ENCODE measurements at places on chromosomes 4 and X. TPM values are rescaled to one million over a fixed set of nuclear protein-coding genes. Genes with fewer than 3 reads are reported as not detected.

Gene ITM2A
- total RNA-seq, result 160 TPM

GRCh38 chrX:147917700-147918695 is 6.3 kb downstream of the FMR1 start:
- no peaks in the 10 kb centered on the region for H3K27me3 ChIP-seq
- DNase-seq, result peak; percentile 52
- peaks cover 5% of the 10 kb centered on the region for H3K36me3 ChIP-seq
- H3K4me3 ChIP-seq, result peak overlapping the region; percentile 58
- peaks cover 55% of the 10 kb centered on the region for H3K4me1 ChIP-seq

DNA sequence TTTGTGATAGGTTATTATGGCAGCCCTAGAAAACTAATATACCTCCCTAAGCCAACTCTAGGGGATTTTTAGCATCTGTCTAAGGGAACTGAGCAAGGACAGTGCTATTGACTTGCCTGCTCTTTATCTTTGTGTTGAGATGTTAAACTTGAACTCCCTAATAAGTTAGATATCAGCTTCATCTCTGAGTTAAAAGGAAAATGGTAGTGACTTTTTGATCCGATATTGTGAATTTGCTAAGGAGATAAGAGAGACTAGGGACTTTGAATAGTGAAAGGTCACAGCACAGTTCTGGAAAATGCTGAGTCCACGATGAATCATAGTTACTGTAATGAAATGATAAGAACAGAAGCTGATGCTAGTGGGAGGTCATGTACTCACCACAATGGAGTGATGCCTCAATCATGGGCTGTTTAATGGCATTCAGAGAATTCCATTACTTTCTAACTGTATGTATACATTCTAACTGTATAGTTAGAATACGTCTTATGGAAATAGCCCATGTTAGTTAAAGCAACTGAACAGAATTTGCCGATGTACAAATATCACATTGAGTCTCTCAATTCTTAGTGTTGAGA is 147.2 kb downstream of the GLRA3 start:
- no peak for DNase-seq
- H3K4me3 ChIP-seq, result no peak overlapping the region
- H3K36me3 ChIP-seq, result no peaks in the 10 kb centered on the region
- no peaks in the 10 kb centered on the region for H3K4me1 ChIP-seq
- H3K27ac ChIP-seq, result no peak overlapping the region

DNA sequence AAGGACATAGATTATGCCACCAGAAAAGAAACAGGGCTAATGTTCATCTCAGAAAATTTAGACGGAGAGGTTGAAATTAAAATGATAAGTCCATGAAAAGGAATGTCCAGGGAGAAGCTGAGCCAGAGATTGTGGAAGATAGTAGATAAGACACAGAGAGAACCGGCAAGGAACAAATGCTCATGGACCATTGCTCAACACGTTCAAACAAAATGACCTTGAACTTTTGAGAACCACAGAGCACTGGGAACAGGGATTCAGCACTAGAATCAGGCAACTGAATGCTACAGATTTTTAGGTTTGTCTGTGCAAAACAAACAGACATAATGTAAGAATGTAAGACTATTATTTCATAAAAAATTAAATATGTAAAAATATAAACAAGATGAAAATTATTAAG is 206.3 kb downstream of the PDGFC start:
- no peak for DNase-seq
- H3K27me3 ChIP-seq, result no peaks in the 10 kb centered on the region
- H3K4me3 ChIP-seq, result no peak overlapping the region
- no peaks in the 10 kb centered on the region for H3K4me1 ChIP-seq
- H3K27ac ChIP-seq, result no peak overlapping the region
- no peaks in the 10 kb centered on the region for H3K36me3 ChIP-seq

- H3K27me3 ChIP-seq, result no peaks in the 10 kb centered on the region
- no peak for DNase-seq
- H3K4me1 ChIP-seq, result peaks cover 17% of the 10 kb centered on the region
- H3K4me3 ChIP-seq, result no peak overlapping the region
- H3K27ac ChIP-seq, result no peak overlapping the region
- no peaks in the 10 kb centered on the region for H3K36me3 ChIP-seq
Observed at GRCh38 chrX:10021461-10022272, 54.5 kb downstream of the CLDN34 start.

GRCh38 chrX:68365341-68365740 is 68.0 kb downstream of the OPHN1 start:
- no peak for DNase-seq
- H3K36me3 ChIP-seq, result no peaks in the 10 kb centered on the region
- H3K27ac ChIP-seq, result no peak overlapping the region
- H3K4me1 ChIP-seq, result no peaks in the 10 kb centered on the region
